ENCODE measurements at places on chromosomes 4 and X.

DNA sequence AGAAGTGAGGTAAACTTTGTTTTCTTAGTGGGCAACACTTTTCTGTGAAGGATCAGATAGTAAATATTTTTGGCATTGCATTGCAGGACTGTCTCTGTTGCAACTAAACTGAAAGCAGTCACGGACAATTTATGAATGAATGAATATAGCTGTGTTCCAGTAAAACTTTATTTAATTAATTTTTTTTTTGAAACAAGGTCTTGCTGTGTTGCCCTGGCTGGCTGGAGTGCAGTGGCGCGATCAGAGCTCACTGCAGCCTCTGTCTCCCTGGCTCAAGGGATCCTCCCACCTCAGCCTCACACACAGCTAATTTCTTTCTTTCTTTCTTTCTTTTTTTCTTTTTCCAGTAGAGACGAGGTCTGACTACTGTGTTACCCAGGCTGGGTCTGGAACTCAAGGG lies 15.8 kb downstream of the RBM10 start:
- no peak for DNase-seq

DNA sequence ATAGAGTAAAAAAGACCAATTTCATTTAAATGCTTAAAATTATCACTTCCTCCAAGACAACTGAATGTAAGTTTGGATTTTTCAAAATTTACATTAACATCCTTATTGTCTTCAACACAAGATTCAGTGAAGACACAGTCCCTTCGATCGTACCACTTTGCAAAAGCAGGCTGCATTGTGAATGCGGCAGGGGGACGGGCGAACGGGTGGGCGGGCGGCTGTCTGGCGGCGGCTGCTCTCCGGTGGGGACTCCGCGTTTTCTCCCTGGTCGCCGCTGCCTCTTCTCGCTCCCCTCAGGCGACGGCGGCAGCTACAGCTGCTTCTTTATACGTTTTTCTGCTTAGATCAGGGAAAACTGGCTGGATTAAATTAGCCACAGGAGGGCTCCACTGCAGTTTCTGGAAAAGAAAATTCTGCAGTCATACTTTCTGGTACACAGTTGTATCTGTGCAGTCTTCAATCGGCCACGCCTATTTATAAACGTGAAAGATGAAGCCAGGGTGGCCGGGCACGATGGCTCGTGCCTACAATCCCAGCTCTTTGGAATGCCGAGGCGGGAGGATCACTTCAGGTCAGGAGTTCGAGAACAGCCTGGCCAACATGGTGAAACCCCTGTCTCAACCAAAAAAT lies 33.9 kb upstream of the HPF1 start:
- DNase-seq, result no peak

- no peak for DNase-seq
These were observed 158.5 kb upstream of the MXRA5 start for GRCh38 chrX:3504916-3505315.

DNA sequence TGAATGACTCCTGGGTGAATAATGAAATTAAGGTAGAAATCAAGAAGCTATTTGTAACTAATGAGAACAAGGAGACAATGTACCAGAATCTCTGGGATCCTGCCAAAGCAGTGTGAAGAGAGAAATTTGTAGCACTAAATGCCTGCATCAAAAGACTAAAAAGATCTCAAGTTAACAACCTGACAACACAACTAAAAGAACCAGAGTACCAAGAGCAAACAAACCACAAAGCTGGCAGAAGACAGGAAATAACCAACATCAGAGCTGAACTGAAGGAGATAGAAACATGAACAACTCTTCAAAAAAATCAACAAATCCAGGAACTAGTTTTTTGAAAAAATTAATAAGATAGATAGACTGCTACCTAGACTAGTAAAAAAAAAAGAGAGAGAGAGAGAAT lies 8.4 kb downstream of the CFAP299 start:
- no peak for DNase-seq

DNA sequence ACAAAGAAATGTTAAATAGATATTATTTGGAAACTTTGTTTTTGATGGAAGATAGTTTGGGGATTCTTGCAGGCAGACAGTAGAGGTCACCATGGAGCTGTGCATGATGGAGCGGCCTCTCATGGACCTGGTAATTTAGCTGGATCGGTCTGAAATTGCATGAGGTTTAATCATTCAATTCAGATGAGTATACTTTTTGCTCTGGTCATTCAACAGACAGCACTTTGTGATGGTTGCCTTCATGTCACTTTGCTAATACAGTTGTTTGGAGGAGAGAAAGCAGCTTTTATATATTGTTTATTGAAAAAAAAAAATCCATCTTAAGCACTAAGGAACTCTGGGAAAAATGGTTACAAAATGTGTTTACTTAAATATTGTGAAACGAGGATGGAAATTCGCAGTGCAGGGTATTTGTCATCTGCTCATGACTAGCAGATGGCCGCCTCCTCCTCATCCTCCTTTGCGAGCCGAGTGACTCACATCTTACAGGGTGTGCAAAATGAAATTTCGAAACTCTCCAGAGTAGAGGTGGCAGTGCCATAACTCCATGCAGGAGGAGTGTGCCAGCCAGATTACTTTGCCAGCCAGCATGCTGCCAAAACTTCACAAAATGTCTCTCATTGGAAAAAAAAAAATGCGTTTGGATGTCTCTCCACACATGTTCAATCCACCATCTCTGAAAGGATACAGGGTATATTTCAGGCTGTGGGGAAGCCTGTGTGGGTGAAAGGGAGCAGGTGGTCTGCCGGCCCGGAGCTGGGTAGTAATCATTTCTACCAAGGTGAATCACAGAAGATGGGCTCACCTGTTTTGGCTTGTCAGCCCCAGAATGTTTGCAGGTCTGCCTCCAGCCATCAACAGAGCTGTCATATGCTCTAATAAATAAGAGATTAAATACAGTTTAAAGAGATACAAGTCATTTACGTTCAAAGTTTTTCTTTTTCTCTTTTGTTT lies 314.9 kb upstream of the DIPK2B start:
- DNase-seq, result peak; percentile 52

- no peak for DNase-seq
These were observed 26.2 kb downstream of the SYAP1 start for GRCh38 chrX:16745659-16746058.

GRCh38 chr4:127143460-127144195 lies 489.1 kb upstream of the INTU start:
- no peak for DNase-seq

DNA sequence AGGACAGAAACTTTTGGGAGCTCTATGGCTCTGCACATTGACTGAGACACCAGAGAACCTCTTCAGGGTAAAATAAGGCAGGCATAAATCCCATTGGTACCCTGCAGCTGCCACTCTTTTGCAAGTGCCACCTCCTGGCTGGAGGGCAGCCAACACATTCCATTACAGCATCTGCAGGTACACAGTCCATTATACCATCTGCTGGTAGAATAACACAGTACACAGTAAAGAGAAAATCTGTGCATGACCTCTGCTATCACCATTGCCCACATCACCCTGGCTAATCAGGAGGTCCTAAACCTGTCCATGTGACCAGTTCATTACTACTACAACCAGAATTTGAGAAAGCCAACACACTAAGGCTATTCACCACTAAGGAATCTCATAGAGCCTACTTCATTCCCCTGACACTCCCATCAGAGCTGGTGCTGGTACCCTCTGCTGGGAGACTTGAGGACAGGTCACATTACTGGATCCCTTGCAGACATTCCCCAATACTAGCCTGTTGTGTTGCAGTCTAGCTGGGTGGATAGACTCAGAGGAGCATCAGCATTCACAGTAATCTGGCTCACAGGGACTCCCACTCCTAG lies 176.2 kb upstream of the TACR3 start:
- no peak for DNase-seq

- no peak for DNase-seq
These were observed 361.9 kb upstream of the RASGEF1B start for GRCh38 chr4:81833576-81833975.

- no peak for DNase-seq
These were observed 729.0 kb upstream of the AADAT start for GRCh38 chr4:170818786-170819185.

GRCh38 chr4:17635056-17635455 lies 20.6 kb downstream of the MED28 start:
- no peak for DNase-seq

- no peak for DNase-seq
These were observed 32.1 kb downstream of the HUWE1 start for GRCh38 chrX:53654376-53654775.

GRCh38 chr4:73978886-73979285 lies 2.9 kb downstream of the PF4 start:
- DNase-seq, result no peak

DNA sequence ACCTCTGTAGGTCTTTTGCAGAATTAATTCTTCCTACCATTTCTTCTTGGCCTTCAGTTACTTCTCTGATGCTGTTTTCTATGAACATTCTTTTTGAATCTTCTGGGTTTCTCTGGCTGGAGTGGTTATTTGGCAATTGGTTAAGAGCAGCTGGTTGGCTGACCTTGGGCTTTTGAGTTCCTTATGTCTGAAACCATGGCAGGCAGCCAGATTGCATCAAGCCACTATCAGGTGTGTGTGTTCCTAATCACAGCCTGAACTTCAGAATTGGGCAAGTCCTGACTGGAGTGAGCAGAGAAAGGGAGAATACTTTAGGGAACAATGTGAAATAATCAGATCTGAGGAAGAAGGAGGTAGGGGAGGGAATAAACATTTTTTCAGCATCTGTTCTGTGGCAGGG lies 90.2 kb downstream of the ARHGAP10 start:
- no peak for DNase-seq

DNA sequence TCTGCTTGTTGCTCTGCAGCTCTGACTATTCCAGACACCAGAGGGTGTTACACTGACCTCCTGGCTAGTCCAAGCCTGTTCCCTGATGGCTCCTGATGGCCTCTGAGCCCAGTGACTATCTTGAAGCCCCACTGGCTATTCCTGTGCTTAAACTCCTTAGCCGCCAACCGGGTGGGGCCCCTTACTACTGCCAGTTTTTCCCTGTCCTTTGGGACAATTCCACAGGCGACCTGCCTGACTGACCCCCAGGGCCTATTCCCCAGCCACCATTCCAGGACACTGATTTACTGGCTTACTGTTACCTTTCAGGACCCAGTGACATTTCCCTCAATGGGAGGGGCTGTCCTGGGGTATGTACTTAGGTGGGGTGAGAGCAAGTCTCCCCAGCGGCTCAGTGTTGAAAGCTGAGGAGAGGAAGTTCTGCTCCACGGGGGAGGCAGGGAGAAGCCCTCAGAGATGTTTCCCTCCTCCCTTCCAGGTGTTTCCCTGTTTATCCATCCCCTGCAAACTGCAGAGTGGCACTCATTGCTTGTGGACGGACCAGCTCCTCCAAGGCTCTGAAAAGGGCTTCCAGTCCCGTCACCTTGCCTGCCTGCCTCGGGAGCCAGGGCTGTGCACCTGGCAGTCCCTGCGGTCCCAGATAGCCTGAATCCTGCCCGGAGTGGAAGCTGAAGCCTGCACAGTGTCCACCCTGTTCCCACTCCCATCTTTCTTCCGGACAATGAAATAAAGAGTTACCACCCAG lies 4.0 kb downstream of the TIMP1 start:
- no peak for DNase-seq

- no peak for DNase-seq
These were observed 49.2 kb downstream of the FHIP1A start for GRCh38 chr4:151458148-151458547.

GRCh38 chr4:122894827-122895226 lies 27.6 kb downstream of the NUDT6 start:
- DNase-seq, result no peak

DNA sequence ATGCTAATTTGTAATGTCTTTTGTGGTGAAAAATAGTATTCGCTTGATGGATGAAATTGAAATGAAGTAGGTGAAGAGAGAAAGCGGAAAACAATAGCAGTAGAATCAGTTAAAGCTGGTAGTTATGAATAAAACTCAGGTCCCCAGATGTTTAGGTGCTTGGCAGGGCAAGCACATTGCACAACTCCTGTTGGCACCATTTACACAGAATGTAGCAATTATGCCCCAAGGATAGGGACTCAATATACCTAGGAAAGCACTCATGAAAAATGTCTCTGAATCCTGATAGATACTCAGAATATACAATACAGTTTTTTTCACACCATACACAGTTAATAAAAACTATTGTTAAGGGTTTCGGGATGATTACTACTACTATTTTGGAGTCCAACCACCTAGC lies 26.5 kb upstream of the GRIA3 start:
- DNase-seq, result no peak

- no peak for DNase-seq
These were observed 12.8 kb downstream of the SCD5 start for GRCh38 chr4:82785611-82786400.

GRCh38 chr4:101621120-101621519 lies 169.4 kb upstream of the BANK1 start:
- no peak for DNase-seq

DNA sequence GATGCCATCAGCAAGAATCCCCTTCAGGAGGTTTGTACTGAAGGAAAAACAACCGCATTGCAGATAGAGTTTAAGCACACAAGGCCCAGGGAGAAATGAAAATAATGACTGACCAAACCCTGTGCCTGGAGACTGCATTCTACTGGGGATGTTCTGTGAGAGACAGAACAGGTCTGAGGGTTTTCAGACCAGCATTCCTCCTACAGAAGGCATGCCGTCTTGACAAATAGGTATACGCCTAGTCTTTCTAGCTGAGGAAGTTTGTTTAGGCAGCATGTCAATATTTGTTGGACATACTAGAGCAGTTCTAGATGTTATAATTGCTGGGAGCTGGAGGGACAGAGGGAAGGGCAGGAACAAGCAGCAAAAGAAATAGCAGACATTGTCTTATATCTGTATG lies 68.4 kb upstream of the SCOC start:
- DNase-seq, result no peak

- DNase-seq, result no peak
These were observed 87.0 kb upstream of the RAPGEF2 start for GRCh38 chr4:159015841-159016240.

- no peak for DNase-seq
These were observed 816.1 kb upstream of the IGFBP7 start for GRCh38 chr4:57926311-57926710.

DNA sequence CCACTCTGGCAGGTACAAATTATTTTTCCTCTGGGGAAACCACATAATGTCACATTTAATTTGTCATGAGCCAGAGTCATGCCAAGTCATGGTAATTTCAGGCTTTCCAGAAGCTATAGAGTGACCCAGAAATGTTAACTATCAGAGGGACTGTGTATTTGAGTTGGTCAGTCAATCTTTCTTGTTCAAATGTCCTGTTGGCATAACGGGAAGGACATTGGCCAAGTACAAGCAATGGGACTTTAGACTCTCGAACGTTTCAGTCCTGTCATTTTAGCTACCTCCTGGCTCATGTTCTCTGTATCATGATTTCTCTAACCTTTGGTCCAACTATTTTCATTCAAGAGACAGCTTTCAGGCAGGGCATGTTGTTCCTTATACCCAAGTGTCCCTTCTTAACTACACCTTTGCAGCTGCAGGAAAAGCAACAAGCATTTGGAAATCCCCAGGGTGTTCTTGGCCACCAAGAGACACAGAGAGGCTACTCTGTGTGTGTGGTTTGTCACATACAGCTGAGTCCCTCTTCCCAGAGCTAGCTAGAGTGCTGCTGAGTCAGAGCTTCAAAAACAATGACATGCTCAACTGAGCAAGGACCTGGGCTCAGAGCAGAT lies 142.6 kb downstream of the EGF start:
- no peak for DNase-seq

GRCh38 chrX:106037835-106038473 lies 573 bp downstream of the SERPINA7 start:
- no peak for DNase-seq

Measured in CD4-positive, alpha-beta T cell treated with Interferon gamma for 1 hour (primary cell).